D721Med (cell line): ENCODE measurements at places on chromosomes 2 and 18.

DNA sequence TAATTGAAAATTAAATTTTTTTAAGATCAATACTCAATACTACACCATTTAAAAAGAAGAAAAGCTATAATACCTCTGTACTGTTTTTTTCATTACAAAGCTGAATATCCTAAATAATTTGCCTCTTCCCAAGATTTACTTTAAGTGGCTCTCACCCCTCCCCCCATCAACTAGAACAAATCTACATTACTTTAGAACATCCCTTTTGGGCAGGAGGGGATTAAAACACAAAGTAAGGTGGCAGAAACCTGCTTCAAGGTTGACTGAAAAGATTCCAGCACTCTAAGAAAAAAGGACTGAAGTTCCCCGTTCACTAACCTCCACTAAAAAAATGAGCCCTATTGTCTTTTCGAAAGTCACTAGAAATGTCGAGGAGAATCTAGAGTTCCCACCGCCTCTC is 42.3 kb downstream of the SLC38A11 start:
- no peak for DNase-seq

GRCh38 chr18:55219823-55220222 is 260.6 kb upstream of the CCDC68 start:
- DNase-seq = no peak

DNA sequence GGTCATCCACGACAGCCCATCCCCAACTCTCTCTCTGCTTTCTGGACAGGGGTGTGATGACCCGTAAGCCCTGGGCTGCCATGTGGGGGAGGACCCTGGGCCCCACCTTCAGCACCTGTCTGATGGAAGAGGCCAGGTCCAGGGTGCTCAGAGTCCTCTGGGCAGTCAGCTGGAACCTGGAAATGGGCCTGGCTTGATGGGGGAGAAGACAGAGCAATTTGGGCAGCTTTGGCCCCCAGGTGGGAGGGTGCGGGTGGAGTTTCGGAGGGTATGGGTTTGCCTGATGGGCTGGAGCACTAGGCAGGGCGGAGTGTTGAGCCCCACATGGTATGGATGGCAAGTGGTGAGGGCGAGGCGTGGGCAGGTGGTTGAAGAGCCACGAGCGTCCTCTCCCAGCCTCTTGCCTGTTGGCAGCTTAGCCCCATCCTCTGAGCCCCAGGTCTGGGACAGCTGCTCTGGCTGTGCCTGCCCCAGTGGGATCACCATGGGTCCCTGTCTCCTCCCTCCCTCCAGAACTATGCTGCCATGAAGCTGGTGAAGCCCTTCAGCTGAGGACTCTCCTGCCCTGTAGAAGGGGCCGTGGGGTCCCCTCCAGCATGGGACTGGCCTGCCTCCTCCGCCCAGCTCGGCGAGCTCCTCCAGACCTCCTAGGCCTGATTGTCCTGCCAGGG is 232.7 kb downstream of the DYSF start:
- no peak for DNase-seq

DNA sequence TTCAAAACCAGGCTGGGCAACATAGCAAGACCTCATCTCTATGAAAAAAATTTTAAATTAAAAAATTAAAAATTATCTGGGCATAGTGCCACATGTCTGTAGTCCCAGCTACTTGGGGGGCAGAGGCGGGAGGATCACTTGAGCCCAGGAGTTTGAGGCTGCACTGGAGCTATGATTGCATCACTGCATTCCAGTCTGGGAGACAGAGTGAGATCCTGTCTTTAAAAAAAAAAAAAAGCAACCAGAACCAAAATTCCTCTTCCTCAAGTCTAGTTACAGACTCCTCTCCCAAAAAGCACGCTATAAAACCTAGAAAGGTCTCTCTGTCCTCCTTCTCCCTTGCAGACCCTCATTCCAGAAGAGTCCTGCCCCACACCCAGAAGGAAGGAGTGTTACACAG is 23.9 kb downstream of the TNFAIP6 start:
- no peak for DNase-seq

DNA sequence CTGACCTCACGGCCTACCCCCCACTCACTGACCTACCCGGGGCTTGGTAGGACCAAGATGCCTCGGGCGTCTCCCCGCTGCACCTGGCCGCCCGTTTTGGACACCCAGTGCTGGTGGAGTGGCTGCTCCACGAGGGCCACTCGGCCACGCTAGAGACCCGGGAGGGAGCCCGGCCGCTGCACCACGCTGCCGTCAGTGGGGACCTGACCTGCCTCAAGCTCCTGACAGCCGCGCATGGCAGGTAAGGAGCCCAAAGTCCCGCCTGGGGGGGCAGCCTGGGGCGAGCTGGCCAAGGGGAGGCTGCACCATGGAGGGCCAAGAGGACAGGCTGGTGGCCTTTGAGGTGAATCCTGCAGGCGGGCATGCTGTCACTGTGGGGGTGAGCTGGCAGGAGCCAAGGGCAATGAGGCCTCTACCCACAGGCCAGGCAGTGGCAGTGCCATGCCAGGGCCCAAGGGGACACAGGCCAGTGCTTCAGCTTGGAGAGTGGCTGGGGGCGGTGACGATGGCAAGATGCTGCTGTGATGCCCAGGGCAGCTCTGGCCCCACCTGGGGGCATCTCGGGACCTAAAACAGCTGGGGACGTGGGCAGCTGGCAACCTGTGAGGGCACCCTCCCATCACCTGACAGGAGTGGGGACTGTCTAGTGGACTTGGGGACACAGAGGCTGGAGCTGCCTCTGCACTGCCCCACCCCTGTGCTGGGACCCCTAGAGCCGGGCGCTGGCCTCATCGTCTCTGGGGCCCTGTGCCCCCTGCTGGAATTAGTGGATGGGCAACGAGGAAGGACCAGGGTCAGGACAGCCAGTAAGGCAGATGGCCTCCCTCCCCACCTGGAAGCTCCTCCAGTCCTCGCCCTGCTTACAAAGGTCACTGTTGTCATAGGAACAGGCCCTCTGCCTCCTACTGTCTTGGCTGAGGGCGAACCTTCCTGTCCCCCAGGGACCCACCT is 2.0 kb downstream of the ESPNL start:
- peak; percentile 28 for DNase-seq

DNA sequence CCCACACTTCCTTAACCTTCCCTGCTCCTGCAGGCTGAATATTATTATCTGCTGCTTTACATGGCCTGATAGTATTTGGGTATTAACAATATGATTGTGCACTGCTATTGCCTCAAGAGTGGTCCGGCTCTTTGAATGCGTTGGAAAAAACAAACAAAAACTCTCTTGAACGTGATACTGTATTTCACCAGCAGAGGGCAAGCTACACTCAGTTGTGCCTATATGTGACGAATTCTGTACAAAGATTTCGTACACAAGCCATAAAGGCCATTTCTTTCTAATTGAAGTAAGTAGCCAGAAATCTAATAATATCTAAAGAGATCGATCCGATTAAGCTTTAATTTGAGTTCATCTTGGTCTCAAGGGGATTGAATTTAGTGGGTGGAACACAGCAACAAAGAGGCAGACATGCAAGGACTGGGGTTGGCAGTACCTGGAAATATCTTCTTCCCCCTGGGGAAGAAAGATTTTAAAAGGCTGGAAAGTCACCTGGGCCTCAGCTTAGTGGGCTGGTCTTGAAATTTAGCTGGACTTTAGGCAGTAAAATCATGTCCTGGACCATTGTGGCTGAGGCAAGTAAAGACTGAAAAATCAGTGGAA is 49.3 kb upstream of the RAB6D start:
- DNase-seq = no peak

DNA sequence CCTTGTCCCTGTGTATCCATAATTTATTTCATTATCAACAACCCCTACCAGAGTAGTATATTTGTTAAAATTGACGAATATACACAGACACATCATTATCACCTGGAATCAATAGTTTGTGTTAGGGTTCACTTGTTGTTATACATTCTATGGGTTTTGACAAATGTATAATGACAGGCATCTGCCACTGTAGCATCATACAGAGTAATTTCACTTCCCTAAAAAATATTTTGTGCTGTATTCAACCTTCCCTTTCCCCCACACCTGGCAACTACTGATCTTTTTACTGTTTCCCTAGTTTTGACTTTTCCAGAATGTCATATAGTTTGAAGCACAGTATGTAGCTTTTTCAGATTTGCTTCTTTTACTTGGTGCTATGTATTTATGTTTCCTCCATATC is 132.0 kb downstream of the ZNF804A start:
- no peak for DNase-seq

DNA sequence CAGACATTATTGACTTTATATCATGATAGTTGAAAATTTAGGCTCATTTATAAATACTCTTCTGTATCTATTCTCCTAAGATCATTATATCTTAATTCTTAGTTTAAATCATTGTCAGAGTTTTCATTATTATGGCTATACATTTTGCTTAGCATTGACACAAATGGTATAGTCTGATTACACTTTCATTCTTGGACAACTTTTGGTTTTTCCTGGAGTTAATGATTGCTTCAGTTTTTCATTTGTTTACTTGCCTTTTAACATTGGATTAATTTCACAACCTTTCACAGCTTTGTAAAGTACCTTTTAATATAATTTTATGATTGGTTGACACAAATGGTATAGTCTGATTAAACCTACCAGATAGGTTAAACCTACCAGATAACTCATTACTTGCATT is 298.2 kb downstream of the DYSF start:
- DNase-seq = no peak

- DNase-seq = no peak
These were observed 1.7 kb downstream of the D2HGDH start for GRCh38 chr2:241736111-241736510.

DNA sequence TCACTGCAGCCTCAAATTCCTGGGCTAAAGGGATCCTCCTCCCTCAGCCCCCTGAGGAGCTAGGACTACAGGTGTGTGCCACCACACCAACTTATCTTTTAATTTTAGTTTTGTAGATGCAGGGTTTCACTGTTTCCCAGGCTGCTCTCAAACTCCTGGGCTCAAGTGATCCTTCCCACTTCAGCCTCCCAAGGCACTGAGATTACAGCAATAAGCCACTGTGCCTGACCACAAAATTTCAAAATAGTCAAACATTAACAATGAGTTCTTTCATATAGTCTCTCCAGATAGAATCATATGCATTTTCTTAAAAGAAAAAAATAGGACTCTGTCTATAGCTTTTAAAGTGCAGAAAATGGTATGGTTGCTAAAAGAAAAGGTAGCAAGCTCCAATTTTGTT is 24.9 kb upstream of the PID1 start:
- no peak for DNase-seq

GRCh38 chr2:54308782-54309181 is 52.8 kb upstream of the TSPYL6 start:
- no peak for DNase-seq

DNA sequence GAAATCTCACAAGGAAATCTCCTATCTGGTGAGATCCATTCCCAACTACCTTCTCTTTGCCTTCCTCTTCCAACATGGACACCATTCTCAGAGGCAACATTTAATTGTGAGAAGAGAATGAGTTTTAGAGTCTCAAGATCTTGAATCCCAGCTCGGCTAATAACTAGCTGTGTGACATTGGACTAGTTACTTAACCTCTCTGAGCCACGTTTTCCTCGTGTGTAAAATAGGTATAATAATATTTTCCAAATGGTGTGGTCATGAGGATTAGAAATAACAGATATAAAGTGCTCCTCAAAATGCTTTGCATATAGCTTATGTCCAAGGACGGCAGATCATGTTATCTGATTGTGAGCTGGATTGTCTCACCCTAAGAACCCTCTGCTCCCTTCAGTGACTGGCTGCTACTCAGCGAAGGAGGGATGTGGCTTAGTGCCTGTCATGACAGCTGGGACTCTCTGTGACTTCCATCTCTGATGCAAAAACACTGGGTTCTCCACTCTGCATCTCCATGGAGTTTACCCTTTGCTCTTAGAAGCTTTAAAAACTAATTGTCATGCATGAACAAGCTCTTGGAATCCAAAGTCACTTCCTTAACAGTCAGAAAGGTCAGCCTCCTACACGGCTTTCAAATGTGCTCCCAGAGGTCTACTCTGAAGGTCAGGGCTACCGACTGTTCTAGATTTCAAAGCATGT is 38.4 kb upstream of the MRPL19 start:
- DNase-seq = no peak

DNA sequence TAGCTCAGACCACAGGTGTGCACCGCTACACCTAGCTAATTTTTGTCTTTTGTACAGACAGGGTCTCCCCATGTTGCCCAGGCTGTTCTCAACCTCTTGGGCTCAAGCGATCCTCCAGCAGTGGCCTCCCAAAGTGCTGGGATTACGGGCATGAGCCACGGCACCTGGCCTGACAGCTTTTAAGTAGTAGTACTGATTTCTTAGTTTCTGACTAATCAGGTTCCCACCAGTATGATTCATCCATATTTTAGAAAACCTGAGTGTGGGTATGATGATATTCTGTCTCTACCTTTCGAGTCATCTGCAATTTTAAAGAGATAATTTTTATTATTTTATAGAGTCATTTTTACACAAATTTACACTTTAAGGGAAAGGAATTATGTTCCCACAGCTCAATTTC is 46.4 kb upstream of the GULP1 start:
- DNase-seq = no peak

- DNase-seq = no peak
These were observed 194.9 kb downstream of the AGAP1 start for GRCh38 chr2:235688511-235689426.

GRCh38 chr18:26721854-26722564 is 143.5 kb downstream of the AQP4 start:
- DNase-seq = no peak

DNA sequence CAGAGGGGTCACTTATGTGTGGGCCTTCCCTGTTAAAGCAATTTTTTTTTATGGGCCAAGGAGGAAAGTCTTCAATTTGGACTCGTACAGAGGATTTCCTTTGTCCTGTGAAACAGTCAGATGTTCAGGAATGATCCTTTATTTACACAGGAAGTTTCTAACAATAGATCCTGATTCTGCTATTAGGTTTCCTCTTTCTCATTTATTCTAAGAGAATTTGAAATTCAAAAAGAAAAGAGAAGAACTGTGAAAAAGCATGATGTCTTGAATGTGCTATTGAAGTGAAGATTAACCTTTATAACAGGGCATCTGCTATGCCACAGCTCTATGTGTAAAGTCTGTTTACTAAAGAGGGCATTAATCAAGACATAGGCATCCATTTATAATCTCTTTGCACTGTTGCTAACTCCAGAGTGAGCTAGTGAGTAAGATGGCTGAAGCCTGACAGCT is 105.3 kb upstream of the FAM98A start:
- no peak for DNase-seq

DNA sequence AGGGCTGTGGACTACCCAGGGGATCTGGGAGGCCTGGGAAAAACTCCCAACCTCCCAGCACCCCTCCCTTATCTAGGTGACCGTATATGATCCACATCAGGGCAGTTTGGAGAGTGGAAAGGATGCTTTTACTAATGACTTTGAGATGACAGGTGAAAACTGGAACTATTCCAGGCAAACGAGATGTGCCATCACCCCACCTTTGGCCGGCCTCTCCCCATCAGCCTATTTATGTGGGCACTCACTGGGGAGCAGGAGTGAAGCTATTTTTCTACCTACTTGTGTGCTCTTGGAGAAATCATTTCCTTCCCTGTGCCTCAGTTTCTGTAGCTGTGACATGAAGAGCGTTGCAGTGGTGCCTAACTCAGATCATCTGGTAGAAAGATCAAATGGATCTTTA is 107.2 kb downstream of the SMAD7 start:
- no peak for DNase-seq

DNA sequence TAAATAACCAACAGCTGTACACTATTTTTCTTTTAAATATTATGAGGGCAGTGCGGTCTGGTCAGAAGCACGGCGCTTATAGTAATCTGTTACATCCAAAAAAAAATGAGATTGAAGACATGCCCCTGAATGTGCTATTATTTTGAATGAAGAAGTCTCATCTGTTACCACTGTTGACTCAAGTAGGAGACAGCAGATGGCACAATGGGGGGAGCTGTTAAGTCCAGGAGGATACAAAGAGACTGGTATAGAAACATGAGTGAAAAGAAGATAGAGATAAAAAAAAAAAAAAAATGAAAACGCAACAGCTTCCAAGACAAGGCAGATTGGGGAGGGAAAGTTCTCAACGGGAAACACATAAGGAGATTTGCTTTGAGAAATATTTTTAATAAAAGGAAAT is 425.5 kb upstream of the PKDCC start:
- no peak for DNase-seq
